Activated CD4-positive, alpha-beta T cell treated with anti-CD3 and anti-CD28 coated beads for 1 hour (primary cell): ENCODE measurements at places on chromosomes 12 and 14.

DNA sequence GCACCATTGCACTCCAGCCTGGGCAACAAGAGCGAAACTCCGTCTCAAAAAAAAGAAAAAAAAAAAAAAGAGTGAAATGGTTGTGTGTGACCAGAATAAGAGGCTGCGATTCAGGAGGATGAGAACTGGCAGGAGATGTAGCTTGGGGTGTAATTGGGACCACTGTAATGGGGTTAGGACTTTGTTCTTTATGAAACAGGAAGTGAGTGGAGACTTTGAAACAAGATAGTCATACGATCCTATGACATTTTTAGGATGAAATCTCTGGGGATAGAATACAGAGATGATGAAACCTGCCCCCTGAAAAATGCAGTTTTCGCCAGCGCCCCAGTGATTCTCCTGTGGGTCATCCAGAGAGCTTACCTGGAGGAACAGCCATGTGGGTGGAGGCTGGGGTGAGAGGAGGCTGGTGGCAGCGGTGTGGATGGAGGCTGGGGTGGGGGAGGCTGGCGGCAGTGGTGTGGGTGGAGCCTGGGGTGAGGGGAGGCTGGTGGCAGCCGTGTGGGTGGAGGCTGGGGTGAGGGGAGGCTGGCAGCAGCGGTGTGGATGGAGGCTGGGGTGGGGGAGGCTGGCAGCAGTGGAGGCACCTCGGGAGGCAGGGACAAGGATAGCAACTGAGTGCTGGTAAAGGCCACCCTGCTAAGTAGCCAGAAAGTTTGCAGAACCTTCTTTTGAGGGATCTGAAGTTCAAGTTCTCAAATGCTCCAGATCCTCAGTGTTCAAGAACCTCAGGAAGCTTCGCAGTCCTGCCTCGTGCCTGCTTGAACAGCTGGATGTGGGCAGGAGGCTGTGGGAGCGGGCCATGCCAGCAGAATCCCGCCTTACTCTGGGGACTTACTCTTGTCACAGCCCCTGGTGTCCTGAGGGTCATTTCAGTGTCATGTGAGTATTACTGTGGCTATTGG lies 20.2 kb downstream of the FBXL14 start:
- DNase-seq = no peak

DNA sequence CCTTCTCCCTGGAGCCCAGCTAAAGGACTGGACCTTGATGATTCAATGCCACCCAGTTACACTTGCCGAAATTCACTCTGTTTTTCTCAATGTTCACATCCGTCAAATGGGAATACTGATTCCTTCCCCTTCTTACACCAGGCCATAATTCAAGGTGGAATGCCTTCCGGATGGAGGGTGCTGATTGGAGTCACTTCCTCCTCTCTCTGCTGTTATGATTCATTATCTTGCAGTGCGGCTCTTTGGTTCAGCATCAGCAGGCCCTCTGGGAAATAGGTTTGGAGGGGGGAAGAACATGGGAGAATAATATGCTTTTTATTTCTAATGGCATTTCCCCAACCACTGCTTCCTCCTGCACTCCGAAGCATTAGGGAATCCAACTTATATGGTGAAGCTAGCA lies 390.6 kb upstream of the TBX3 start:
- DNase-seq = no peak

DNA sequence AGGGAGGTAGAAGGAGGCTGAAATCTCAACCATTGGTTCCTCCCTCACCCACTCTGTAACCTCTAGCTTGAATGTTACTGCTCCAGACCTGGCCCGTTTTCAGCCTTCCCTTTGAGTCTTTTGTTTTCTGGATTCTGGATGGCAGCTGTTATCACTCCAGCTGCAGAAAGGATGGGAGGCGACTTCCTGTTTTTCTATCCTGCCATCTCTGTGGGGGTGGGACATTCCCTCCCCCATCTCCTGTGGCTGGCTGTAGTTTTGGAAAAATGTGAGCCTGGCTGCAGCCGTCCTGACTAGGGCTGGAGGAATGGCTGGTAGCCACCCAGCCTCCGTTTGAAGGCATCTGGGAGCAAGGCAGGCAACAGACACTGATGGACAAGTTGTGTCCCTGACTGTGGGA lies 2.9 kb upstream of the PPFIBP1 start:
- no peak for DNase-seq

- DNase-seq = no peak
Observed at GRCh38 chr12:2826721-2827515, 7.9 kb downstream of the NRIP2 start.

DNA sequence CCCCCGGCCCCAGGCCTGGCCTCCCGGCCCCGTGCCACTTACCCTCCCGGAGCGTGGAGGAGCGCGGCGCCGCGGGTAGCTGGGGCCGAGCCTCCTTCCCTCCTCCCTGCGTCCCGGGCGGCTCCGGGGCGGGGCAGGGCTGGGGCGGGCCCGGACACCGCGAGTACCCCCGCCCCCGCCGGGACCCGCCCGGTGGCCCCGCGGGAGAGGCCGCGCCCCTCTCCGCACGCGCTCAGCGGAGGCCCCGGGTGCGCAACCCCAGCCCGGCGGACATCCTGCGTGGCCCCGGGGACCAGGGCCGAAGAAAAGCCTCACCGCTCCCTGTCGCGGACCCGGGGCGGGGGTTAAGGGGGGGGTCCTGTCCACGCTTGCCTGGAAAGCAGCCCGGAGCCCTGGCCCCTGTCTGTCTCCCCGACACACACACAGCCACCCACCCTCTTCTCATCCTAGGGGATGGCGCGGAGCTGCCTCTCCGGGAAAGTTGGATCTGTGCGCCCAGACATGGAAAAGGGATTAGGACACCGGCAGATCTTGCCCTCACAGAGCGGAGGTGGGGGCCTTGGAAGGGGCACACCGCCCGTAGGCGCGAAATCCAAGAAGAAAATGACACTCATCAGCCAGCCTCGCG lies at the start of gene SYNE3:
Gene SYNE3, minus strand, starts transcription at position 97 of the 628 bp plus-strand sequence. CDS start 40,829 bp downstream, outside the sequence.
- no peak for DNase-seq

DNA sequence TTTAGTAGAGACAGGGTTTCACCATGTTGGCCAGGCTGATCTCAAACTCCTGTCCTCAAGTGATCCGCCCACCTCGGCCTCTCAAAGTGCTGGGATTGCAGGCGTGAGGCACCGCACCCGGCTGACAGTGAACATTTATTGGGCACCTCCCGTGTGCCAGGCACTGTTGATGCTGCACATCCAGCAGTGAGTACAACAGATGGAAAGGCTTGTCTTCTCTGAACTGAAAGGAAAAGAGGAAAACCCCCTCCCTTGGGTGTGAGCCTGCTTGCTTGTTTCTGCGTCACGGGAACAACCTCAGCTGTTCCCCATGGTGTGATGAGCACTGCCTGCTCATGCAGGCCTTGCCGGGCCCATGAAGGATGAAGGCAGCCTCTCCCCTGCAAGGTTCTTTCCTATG lies 39.5 kb downstream of the DGLUCY start:
- no peak for DNase-seq

DNA sequence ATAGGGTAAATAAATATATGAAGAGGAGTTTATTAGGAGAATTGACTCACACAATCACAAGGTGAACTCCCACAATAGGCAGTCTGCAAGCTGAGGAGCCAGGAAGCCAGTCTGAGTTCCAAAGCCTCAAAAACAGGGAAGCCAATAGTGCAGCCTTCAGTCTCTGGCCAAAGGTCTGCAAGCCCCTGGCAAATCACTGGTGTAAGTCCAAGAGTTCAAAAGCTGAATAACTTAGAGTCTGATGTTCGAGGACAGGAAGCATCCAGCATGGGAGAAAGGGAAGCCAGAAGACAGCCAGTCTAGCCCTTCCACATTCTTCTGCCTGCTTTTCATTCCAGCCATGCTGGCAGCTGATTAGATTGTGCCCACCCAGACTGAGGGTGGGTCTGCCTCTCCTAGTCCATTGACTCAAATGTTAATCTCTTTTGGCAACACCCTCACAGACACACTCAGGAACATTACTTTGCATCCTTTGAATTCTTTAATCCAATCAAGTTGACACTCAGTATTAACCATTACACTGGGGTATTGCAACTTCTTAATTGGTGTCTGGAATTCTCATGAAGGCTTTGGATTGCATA lies 736.5 kb upstream of the LMO3 start:
- no peak for DNase-seq

GRCh38 chr14:100592461-100592891 lies 5.3 kb upstream of the BEGAIN start:
- DNase-seq = no peak

GRCh38 chr14:104572668-104573067 lies 6.9 kb upstream of the C14orf180 start:
- no peak for DNase-seq

GRCh38 chr12:130537051-130537450 lies 179.0 kb downstream of the RIMBP2 start:
- no peak for DNase-seq

DNA sequence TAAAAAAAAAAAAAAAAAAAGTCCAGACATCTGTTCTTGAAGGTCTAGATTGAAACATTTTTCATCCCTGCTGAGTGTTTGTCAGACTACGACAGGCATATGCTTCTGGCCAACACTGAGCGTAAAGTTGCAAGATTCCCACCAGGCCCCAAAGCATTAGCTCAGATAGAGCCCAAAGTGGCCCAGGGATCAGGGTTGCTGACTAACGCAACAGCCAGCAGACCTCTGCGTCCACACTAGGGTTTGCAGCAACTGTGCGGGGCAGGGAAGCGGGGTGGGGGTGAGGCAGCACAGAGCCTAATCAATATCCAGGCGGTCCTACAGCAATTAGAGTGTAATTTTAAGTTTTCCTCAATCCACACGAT lies 55.7 kb downstream of the SSH1 start:
- DNase-seq = no peak

- no peak for DNase-seq
Observed at GRCh38 chr14:52286661-52287649, 19.5 kb downstream of the PTGDR start.

- no peak for DNase-seq
Observed at GRCh38 chr12:57090490-57090889, 1.6 kb downstream of the NAB2 start.

GRCh38 chr14:66234411-66234810 lies 251.8 kb upstream of the CCDC196 start:
- DNase-seq = no peak

DNA sequence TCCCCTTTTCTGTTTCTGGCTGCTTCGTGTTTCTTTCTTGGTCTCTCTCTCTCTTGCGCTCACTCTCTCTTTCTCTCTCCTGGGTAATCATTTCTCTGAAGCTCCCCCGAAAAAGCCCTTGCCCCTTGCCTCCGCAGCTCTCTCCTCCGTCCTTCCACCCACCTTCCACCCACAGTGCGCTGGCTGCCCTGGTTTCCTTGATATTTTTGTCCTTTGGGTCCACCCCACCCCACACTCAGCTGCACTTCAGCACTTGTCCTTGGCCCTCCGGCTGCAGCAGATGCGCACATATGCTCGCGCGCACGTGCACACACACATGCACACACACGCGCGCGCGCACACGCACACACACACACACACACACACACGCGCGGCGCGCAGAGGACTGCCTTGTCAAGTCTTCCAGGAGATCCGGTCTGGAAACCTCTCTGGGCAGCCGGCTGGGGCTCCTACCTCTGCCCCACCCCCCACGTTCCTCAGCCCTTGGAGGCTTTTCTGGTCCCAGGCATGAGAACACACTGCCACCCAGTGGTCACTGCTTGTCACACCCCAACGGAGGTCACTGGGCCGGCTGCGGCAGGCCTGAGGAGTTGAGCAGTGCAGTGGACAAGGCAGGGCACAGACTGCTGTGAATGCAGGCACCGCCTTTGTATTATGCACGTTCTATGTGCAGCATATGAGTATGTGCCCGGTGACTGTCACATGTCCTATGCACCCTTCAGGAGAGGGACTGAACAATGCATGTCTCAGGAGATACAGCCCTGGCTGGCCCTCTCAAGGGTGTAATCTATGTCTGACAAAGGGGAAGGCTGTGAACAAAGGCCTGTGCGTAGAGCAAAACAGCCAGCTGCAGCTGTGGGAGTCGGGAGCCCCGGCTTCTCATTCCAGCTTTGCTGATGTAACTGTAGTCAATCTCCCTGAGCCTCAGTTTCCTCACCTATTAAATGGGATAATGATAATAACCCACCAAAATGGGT lies 6.5 kb downstream of the LAG3 start:
- DNase-seq = peak; percentile 78

GRCh38 chr12:124248941-124249825 lies 45.7 kb upstream of the RFLNA start:
- no peak for DNase-seq

- DNase-seq = no peak
Observed at GRCh38 chr14:79037106-79037505, 866.9 kb downstream of the NRXN3 start.

- no peak for DNase-seq
Observed at GRCh38 chr12:118633071-118633470, 256.7 kb downstream of the SUDS3 start.

DNA sequence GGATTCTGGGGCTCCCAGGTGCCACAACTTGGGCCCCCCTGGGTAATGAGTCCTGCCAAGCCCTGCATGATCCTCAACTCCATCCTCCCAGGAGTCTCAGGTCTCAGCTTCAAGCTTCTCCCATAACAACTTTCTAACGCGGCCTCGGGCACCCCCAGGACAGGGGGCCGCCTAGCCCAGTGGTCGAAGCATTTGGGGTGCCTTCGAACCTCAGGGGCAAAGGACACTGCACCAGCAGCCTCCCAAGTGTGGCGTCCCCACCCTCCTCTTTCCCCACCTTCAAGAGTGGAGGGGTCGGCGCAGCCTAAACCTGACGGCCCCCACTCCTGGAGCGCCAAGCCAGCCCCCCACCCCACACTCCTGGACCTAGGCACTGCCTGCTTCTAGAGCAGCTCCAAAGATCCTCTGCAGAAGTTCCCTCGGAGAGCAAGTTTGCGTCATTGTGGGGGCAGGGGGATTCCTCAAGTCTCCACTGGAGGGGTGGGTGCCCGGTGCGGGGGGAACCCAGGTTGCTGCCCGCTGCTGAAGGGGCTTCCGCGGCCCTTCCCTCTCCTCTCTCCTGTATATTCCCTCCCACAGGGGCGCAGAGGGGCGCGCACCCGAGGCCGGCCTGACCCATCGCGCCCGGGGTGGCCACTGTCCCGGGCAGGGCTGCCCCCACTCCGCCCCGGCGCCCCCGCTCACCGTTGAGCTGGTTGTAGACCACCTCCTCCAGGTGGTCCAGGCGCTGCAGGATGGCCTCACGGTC lies 933 bp downstream of the GALNT9 start:
- no peak for DNase-seq

DNA sequence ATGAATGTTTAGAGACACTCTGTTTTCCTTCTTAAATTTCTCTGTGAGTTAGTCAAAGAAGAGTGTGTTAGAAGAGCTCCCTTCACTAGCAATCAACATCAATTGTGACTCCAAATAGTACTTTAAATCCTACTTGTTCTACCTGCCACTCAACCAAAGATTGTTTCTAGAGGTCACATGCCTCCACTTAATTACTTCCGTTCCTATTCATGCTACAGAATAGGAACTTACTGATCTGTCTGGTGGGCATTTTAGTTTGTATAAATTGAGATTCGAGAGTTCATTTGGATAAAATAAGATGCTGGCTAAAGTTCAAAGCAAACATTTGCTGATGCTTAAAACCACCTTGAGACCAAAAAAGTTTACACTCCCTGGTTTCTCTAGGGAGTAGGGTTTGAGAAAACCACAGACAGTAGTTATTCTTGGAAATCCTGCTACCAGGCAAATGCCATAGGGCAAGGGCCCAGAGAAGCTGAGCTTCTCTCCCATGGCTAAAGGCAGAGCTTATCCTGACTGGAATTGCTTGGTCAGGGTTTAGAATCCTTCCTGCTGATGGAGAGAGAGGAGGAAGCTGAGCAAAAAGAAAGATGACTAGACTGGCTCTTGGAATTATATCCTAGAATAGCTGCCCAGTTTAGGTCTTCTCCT lies 389.6 kb upstream of the ATP2B1 start:
- no peak for DNase-seq
